ENCODE measurements at places on chromosomes 11 and 22.

DNA sequence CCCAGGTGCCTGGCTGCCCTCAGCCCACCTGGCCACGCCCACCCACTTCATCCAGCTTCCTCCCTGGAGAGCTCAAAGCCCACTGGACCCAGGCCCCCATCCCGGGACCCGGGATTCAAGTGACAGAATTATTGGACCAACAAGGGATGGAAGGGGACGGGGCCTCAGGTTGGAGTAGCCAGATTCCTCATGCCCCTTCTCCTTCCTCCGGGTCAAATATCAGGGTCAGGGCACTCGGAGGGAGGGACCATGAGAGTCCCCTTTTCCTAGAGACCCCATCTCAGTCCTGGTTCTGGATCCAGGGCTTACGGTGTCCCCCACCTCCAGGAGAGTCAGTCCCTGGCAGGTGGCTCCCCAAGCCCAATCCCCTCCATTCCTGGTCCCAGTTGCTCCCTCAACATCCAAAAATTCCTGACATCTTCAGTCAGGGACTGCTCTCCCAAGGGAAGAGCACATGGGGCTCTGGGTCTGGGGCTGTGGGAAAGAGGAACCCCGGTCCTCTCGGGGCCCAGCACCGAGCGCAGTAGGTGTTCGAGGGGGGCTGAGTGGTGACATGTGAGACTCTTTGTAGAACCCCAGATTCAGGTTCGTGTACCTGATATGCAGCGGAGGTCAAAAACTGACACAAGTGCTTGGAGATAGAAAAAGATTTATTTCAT lies 37.7 kb downstream of the IGLL5 start:
- DNase-seq: no peak

- no peak for DNase-seq
Measured at GRCh38 chr22:22201185-22201929, 43.2 kb upstream of the VPREB1 start.

DNA sequence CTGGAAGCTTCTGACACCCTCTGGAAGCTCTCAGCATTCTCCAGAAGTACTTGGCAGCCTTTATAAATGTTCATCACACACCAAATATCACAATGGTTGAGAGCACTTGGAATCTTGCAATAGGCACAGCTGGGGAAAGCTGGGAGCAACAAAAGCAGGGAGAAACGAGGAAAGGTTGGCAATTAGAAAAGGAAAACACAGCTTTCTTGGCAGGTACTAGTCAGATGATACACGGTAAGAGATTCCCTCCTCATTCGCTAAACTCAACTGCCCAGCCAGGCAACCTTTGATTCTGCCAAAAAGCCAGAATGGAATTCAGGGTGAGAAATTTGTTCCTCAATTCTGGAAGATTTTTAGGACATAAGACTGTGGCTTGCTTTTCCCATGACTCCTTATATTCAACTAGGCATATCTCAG lies 576.9 kb upstream of the ANO5 start:
- no peak for DNase-seq

DNA sequence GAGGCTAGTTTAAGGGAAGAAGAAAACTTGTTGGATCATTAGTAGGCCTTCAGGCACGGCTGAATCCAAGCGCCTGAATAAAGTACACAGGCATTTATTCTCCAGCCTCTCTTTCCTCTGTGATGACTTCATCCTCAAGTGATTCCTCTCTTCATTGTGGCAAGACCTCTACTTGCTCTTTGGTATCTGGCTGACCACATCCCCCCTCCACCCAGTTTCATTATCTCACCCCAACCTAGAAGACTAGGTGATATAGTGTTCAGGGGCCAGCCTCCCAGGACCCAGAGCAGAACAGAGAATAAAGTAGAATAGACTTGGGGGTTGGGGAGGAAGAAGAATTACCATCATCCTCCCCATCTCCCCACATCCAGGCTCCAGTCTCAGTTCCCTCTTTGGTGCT lies 189.3 kb downstream of the MIAT start:
- no peak for DNase-seq

- no peak for DNase-seq
Measured at GRCh38 chr22:46780453-46780852, 18.0 kb downstream of the TBC1D22A start.

GRCh38 chr22:50670914-50671538 lies 1.6 kb upstream of the SHANK3 start:
- DNase-seq: no peak

GRCh38 chr11:48055292-48056132 lies 75.2 kb downstream of the PTPRJ start:
- no peak for DNase-seq

- DNase-seq: peak; percentile 8
Measured at GRCh38 chr11:13772223-13773046, 104.0 kb downstream of the FAR1 start.

DNA sequence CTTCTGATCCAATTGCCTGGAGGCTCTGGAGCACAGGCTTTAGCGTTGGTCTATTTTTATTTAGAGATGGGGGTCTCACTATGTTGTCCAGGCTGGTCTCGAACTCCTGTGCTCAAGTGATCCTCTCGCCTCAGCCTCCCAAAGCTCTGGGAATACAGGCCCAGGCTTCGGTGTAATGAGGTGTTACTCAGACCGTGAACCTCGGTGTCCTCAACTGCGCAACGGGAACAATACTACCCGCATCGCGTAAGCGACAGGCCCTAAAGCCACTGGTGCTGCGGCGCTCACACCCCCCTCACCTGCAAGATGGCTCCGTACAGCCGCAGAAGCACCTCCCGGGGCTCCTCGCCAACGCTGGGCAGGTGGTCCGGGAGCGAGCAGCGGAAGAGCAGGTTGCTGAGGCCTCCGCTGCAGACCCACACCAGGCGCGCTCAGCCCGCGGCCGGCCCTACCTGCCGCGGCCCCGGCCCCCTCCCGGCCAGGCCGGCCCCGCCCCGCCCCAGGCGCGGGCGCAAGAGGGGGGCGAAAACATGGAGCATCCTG lies 628 bp downstream of the CHKB start:
- no peak for DNase-seq
